ENCODE measurements at places on chromosomes 6 and 20. TPM values are rescaled to one million over a fixed set of nuclear protein-coding genes. Genes with fewer than 3 reads are reported as not detected.

Gene TMEM170B
- total RNA-seq: 13.5 TPM

Gene HLA-B
- 914 TPM for total RNA-seq

Gene MATN4
- not detected for total RNA-seq

Gene TMEM151B
- total RNA-seq: not detected

Gene BHLHE23
- total RNA-seq: not detected

Gene ULBP3
- total RNA-seq: 3.0 TPM

Gene PTPRT
- total RNA-seq: not detected

Gene TRAPPC3L
- not detected for total RNA-seq

Gene HLA-DPA1
- total RNA-seq: 82.5 TPM

Gene SLC52A3
- total RNA-seq: 2.2 TPM

Gene SSTR4
- not detected for total RNA-seq

Gene SLC26A8
- 0.35 TPM for total RNA-seq

Gene RHAG
- total RNA-seq: not detected

Gene MACROD2
- total RNA-seq: 3.8 TPM

Gene CPNE5
- total RNA-seq: 2.8 TPM

Gene MBOAT1
- 6.3 TPM for total RNA-seq

Gene PACRG
- total RNA-seq: not detected

Gene SALL4
- total RNA-seq: 0.16 TPM

Gene POLR1H
- 21.1 TPM for total RNA-seq

Gene SLC22A16
- 1.4 TPM for total RNA-seq

Gene COX7A2
- total RNA-seq: 336 TPM

Gene TMEM244
- not detected for total RNA-seq

Gene OR2B6
- total RNA-seq: not detected

Gene C20orf202
- 0.32 TPM for total RNA-seq

Gene POPDC3
- 9.7 TPM for total RNA-seq

Gene PTCRA
- total RNA-seq: not detected

Gene GSTA3
- not detected for total RNA-seq

Gene VNN1
- total RNA-seq: 9.7 TPM

Gene SEL1L2
- total RNA-seq: not detected

Gene KHDRBS2
- not detected for total RNA-seq

Gene FILIP1
- total RNA-seq: 8.1 TPM

Gene MCCD1
- not detected for total RNA-seq

Gene NHLRC1
- 2.1 TPM for total RNA-seq

Gene ULBP2
- 0.96 TPM for total RNA-seq

Gene PTPRA
- total RNA-seq: 65.2 TPM

Gene IL17A
- total RNA-seq: not detected

Gene EHMT2
- 28.4 TPM for total RNA-seq

Gene SMOC2
- total RNA-seq: 46.3 TPM

Gene TCF15
- 7.0 TPM for total RNA-seq

Gene MAK
- total RNA-seq: 0.71 TPM
